ENCODE measurements at places on chromosomes 2 and 18.

DNA sequence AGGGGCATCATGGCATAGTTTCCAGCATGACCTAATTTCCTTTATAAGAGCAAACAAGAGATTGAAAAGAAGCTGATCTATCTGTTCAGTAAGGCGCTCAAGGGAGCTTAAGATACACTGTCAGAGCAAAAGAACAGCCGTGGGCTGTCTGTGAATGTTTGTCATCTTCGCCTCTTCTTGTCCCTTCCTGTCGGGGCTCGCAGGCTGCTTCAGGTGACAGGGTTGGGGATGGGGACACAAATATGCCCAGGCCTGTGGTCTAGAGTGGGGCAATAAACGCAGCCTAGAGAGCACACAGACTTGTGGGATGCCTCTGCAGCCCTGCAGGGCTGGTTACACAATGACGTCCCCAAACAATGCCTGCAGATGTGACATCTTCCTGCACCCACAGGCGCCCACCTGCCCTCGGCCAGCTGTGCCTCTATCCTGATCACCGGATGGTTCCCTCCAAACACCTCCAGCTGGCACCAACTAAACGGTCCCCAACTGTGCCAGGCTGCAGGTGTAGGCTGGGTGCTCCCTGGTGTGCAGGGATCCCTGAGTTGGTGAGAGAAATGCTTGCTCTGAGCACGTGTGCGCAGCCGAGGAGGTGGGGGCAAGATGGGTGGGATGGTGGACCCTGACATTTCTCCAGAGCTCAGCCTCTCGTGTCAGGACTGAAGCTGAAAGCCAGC, 72.8 kb downstream of the EDAR start:
- no peak for DNase-seq

DNA sequence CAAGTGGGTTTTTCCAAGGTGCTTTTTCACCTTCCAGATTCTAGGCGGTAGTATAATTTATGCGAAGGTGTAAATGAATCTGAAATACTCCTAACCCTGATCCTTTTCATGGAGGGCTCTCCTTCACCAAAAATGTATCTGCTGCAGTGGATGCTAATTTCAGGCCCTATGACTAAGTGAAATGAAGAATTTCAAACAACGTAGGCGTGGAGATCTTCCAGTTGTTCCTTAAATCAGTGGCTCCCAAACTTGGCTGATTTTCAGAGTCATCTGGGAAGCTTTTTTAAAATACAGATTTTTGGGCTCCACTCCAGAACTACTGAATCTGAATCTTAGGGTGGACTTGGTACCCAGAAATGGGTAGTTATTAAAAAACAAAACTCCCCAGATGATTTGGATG, 5.5 kb downstream of the GCKR start:
- no peak for DNase-seq

DNA sequence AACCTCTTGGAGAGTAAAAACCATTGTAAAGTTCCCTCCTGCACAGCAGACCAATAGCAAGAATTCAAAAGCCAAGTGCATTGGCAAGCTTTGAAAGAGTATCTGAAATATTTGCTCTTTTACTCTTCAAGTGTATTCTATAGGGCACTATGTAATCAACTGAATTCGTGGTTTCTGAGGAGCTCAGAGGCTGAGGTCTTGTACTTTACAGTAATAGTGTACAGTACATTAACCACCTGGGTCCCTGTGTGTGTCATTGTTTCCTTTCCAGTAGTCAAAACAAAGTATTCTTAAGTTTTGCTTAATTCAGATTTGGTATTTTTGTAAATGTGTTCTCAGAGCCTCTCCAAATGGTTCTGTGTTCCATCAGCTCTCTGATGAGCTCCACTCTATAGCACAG, 769.7 kb downstream of the LRRTM4 start:
- no peak for DNase-seq

DNA sequence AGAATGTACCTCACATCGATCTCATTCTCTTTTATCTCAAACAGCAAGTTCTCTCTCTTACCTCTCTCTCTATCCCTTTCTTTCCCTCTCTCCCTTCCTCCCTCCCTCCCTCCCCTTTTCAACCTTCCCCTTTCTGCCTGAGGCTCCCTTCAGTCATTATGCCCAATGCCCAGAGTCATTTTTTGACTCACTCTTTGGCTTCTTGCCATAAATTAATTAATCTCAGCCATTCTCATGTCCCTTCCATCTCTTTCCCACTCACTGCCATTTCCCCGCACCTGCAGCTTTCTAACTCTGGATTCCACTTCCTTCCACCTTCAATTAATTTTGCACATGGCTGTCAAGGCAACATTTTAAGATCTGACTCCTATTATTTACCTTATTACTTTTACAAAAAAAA, 60.1 kb downstream of the EVA1A start:
- DNase-seq: no peak

Measured in stimulated activated CD8-positive, alpha-beta memory T cell treated with anti-CD3 and anti-CD28 coated beads, Interleukin-7, amount 100 ng/mL, for 24 hours (primary cell).